SK-N-SH treated with all-trans-retinoic acid at 6 μM for 48 hours (cell line): ENCODE measurements at places on chromosomes 7 and 10.

GRCh38 chr10:71863203-71863602, 12.2 kb upstream of the PSAP start:
- no peak for ATAC-seq

- ATAC-seq = no peak
These were observed 42.8 kb downstream of the WNT2 start for GRCh38 chr7:117279931-117280557.

DNA sequence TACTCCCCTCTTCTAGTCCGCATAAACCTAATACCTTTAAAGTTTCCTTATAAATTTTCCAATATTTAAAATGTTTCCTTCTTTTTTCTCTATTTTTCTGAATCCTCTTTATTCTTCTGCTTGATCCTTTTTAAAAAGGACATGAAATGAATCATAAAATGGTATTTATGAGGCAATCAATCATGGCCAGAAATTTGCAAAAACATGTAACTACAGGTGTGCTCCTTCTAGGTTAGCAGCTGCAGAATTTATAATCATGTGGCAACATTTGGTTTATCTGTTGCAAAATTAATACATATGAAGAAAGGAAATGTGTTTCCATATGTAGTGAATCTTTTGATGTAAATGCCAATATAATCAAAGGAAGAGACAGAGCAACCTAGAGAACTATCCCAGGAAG, 1008.5 kb downstream of the ANKRD7 start:
- no peak for ATAC-seq

GRCh38 chr10:13268841-13269240, 31.0 kb downstream of the PHYH start:
- no peak for ATAC-seq

GRCh38 chr7:79453558-79454360, at the start of gene MAGI2:
Gene MAGI2, minus strand, starts transcription at chr7:79453667. Its CDS starts 347 bp downstream, at chr7:79453320.
- peak; percentile 77 for ATAC-seq

DNA sequence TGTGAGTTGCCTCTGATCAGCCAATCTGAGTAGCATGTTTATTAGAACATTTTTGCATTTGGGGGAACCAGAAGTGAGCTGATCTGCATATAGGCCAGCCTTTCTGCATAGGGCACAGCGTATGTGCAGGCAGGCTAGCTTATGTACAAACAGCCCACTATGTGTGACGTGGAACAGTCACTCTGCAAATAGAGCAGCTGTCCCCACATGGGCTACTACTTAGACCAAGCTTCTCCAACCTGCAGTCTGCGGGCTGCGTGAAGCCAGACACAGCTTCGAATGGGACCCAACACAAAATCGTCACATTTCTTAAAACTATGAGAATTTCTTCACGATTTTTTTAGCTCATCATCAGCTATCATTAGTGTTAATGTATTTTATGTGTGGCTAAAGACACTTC, 134.1 kb upstream of the FAM20C start:
- ATAC-seq = no peak

DNA sequence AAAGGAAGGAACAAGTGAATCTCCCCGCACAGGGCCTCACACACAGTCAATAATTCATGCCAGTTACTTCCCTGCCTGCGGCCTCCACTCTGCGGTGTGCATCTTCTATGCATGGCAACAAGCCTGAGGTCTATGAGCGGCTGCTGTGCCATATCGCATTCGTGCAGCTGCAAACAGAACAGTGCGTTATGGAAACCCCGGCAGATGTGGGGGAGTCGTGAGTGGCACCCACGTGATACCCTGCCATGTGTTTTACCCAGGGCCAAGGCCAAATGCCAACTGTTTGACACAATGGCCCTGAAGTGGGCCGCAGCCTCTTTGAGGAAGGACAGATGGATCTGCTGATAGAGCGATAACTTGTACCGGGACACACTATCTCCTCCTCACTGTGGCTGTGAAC, 13.4 kb downstream of the TNS3 start:
- ATAC-seq = no peak

DNA sequence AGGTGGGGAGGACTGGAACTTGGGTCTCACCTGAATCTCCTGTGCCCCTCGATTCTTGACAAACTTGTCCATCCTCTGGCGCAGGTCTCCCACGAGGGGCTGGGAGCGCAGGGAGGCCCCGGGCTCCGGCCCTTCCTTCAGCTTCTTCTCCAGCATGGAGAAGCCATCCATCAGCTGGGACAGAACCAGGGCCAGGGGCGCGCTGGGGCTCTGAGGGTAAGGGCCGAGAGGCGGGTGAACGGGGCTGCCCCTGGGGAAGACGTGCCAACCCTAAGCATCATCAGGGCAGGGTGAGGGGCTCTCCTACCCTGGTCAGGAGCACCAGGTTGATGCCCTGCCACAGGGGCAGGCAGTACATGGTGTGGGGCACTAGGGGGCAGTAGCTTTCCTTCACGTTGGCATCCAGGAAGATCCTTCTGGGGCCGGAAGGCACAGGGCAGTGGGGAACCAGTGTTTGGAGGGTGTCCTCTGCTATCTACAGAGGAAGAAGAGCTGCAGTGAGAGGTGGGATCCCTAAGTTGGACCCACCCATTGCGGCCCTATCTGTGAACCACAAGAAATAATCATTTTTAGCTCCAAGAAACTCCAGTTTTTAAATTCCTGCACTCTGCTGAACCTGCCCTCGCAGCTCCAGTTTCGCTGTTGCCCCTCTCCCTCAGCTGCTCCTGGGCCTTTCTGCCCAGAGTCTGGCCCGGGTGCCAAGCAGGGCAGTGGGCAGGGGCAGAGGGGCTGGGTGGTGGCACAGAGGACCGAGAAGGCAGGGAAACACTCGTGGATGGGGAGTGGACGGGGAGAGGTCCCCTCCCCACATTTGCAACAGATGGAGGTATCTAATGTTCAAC, 10.8 kb upstream of the PYROXD2 start:
- ATAC-seq = peak; percentile 84

DNA sequence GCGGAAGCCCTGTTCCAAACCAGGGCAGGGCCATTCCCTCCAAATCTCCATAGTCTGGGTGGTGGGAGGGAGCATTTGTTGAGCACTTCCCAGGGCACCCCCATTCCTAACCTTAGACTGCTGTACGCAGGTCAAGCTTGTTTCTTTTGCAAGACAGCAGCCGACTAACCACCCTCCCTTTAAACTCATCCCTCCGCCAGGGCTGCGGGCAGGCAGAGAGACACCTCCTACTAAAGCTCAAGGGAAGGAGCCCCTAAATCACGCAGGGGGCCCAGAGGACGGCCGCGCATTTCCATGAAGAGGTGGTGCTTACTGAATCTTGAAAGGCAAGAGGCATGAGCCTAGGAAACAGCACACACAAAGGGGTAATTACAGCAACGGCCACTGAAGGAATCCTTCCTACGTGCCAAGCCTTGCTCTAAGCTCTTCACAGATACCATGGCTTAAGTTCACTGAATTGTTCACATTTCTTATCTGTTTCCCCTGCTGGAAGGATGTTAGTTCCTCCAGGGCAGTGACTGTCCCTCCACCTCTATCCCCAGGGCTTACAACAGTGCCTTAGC, 90.0 kb downstream of the PROSER2 start:
- ATAC-seq = peak; percentile 15; the same call in 1 of the 3 replicates

- no peak for ATAC-seq
These were observed 1.6 kb upstream of the NKX2-3 start for GRCh38 chr10:99531026-99531695.

- no peak for ATAC-seq
These were observed 763.2 kb upstream of the LRRTM3 start for GRCh38 chr10:66162560-66163143.

DNA sequence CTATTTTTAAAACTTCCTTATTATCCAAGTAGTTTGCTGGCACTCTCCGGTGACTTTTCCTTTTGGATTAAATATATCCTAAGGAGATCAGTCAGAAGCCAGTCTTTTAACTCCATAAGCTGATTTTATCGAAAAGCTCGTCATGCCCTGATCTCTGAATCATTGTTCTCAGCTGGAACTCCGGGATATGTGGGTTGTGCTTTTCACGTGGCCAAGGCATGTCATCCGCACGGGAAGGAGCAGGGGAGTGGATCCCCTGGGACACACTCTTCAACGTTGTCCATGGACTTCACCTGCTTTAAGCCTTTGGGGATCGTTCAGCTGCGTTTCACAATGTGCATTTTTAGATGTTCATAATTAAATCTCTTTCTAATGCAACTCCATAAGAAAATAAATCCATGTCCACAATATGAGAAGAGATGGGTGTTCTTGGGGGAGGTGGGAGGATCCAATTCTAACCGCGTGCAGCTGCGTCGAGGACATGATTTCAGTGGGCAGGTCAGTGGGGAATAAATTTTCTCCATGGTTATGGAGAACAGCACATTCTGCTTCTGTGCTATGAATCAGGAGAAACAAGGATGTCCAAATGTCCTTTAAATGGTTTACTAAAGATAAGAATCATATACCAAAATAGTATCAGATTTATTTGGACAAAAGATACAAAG, 229.5 kb upstream of the ADARB2 start:
- no peak for ATAC-seq

GRCh38 chr7:85587785-85588184, 400.9 kb upstream of the SEMA3D start:
- ATAC-seq = no peak
